ENCODE measurements at places on chromosomes 1 and 21.

- no peak for DNase-seq
Measured at GRCh38 chr21:16676391-16676790, 836.5 kb upstream of the CXADR start.

GRCh38 chr1:67333603-67334002, 25.9 kb downstream of the IL12RB2 start:
- DNase-seq = no peak

- no peak for DNase-seq
Measured at GRCh38 chr1:56494306-56494705, 85.1 kb downstream of the PLPP3 start.

- no peak for DNase-seq
Measured at GRCh38 chr1:183982172-183982963, 55.2 kb downstream of the COLGALT2 start.

Data from stimulated activated CD8-positive, alpha-beta memory T cell treated with anti-CD3 and anti-CD28 coated beads, Interleukin-4, amount 100 ng/mL, for 24 hours (primary cell).